ENCODE measurements at places on chromosomes 3 and 15. TPM values are rescaled to one million over a fixed set of nuclear protein-coding genes. Genes with fewer than 3 reads are reported as not detected.

The EEFSEC gene
- total RNA-seq, result 9.8 TPM

The TTC21A gene
- total RNA-seq, result 1.2 TPM

The DAZL gene
- total RNA-seq, result 0.33 TPM

The GABRA5 gene
- 0.20 TPM for total RNA-seq
